Astrocyte of the hippocampus (primary cell): ENCODE measurements at places on chromosomes 4 and X.
A peak's percentile ranks its signal among the peaks of the same experiment; 100 is the strongest.

- no peak for DNase-seq
These were observed 456.9 kb downstream of the CCSER1 start for GRCh38 chr4:90584051-90584450.

DNA sequence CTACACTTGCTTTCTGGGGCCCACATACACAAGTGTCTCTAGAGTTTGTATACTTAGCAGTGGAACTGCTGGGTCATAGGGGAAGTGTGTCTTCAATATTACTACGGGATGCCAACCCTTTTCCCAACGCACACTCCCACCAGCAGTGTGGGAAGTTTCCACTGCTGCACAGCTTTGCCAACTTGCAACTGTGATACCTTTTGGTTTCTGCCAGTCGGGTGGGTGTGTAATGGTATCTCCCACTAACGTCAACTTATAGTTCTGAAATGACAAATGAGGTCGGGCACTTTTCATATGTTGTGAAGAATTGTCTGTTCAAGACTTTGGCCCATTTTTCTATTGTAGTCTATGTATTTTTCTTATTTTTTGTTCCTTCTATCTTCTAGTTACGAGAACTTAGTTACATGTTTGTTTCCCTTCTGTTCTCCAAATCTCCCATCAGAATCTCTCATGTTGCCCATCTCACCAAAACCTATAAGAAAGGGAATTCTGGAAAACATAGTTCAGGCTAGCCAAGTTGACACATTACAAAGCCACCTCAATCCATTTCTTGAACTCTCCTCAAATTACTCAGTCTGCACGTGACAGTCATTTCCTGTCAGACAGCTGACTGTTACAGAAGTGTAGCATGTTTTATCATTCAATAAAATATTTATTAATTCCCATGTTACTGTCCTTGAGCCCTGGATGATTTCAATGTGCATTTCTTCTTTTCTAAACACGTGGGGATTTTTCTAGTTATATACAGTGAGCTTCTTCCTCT lies 30.7 kb downstream of the PNMA6E start:
- DNase-seq: no peak

DNA sequence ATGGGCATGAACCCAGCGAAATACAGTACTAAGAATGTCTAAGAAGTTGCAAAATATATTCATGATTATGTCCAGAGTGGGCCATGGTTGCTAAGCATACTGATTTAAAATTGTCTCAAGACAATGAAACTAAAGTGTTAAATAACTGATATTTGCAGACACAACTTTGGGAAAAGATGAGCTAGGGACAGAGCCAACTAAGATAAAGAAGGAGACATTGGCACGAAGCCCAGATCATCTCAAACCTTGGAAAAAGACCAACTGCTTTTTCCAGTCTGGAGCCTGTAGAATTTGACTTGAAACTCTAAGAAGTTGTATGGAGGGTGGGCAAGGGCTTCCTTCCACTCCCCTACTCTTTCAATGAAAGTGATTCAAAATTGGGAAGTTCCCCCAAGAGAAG lies 108.5 kb upstream of the GLRA2 start:
- no peak for DNase-seq

- peak; percentile 76 for DNase-seq
These were observed 147.2 kb upstream of the DKK2 start for GRCh38 chr4:107183155-107183774.

DNA sequence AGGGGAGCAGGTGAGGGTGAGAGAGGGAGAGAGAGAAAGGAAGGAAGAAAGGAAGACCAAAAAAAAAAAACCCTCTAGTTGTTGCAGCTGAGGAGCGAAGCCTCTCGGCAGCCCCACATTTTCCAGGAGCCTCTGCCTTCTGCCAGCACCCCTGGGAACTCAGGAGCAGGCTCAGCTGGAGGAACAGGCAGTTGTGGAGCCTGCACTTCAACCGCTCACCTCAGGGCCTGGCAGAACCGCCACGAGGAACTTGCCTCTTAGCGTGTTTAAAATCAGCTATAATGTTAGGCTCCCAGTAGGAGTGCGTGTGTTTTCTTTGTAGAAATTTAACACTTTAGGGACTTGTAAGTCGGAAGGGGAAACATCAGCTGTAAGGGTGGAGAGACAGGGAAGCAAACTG lies 65.7 kb downstream of the SEL1L3 start:
- no peak for DNase-seq

GRCh38 chr4:147247579-147247978 lies 233.3 kb upstream of the EDNRA start:
- no peak for DNase-seq

DNA sequence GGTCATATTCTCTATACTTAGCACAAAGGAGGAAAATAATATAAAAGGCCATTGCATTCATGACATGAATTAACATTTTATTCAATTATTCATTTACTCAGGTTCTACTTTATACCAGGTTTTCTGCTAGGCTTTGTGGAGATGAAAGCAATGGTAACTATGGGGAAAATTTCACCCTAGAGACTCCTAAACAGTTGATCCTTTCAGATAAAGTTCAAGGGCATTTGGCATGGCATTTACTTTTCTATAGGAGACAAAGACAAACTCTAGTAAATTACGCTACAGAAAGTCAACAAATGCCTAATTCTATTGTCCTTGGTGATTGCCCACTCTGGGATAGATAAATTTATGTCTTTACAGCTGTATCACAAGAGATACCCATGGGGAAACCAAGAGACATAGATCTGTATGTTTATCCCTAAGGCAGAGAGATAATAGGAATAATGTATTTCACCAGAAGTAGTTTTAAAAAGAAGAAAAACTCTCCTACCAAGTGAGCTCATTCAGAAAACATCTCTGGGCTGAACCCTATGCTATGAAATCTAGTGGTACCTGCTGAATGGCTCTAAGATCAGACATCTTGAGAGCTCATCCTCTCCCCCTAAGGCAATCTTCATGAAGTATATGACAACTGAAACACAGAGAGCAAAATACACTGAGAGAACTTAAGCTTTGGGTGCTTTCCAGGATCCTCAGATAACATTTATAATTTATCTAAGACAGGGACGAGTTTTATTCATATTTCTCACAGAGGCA lies 316.7 kb downstream of the ANTXR2 start:
- no peak for DNase-seq

DNA sequence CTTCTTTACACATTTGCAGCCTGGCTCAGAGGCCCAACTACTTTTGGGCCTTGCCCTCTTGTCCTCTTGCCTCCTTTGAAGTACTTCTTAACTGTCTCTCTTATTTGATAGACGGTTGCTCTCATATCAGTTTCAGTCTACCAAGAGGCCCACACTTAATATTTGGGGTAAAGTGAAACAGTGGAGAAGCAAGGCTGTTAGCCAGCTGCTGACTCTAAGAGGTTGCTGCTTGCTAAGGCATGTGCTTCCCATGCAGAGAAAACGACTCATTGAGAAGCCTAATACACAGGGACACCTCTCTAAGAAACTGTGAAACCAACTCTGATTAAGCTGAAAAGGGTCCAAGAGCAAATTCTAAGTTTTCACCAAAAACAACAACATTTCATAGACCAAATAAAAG lies 94.6 kb downstream of the PPP3CA start:
- peak; percentile 18 for DNase-seq

GRCh38 chr4:111930659-111931058 lies 214.6 kb upstream of the FAM241A start:
- no peak for DNase-seq

DNA sequence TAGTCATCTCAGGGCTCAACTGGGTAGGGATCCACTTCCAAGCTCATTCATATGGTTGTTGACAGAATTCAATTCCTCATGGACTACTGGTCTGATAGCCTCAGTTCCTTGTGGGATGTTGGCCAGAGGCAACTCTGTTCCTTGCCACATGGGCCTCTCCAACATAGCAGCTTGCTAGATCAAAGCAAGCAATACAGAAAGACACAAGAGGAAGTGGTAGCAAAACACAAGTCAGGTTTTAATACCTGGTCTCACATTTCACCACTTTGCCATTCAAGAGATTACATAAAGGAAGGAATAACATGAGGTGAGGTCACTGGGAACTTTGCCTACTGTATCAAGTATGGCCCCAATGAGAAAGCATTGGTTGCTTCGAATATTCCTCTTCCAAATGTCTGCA lies 79.2 kb downstream of the PRSS12 start:
- DNase-seq: no peak

DNA sequence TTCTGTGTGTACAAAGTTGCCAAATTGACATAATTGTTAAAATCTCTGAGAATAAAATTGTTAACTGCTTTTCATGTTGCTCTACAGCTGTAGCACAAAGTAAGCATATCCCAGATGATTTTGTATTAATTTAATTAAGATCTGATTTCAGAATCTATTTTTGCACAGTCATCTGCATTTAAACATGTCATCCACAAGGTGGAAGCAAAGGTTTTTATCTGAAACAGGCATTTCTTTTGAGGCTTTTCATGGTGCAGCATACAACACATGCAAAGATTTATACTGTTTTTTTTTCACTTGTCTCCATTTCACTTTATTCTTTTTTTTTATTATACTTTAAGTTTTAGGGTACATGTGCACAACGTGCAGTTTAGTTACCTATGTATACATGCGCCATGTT lies 51.2 kb downstream of the GC start:
- DNase-seq: peak; percentile 61

- DNase-seq: no peak
These were observed 372.6 kb downstream of the BCOR start for GRCh38 chrX:39725114-39725513.

DNA sequence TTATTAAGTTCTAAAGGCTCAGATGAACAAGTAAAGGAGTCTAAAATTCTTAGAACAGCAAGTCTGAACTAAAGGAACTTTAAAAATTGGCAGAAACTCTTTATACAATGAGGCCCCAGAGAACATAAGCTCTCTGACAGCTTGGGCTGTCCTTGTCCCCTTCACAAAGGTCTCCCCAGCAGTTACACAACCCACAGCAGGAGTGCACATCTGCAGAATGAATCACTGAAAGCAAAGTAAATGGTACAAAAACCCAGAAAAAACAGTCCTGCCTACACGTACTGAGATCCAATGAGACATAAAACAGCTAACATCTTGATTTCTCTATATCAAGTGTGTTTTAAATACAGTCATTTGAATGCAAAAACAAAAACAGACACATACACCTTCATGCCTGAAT lies 18.7 kb downstream of the RBBP7 start:
- DNase-seq: no peak

- no peak for DNase-seq
These were observed 326.8 kb downstream of the TRIML1 start for GRCh38 chr4:188466001-188466400.
